RPMI8226 (cell line): ENCODE measurements at places on chromosomes 1 and 21.

GRCh38 chr1:226722240-226722900, 16.7 kb downstream of the ITPKB start:
- DNase-seq: no peak

GRCh38 chr1:172138634-172139033, 281.9 kb upstream of the C1orf105 start:
- no peak for DNase-seq

- DNase-seq: no peak
Observed at GRCh38 chr1:195075973-195076372, 1532.3 kb downstream of the KCNT2 start.

GRCh38 chr1:165424454-165425216, 20.3 kb downstream of the RXRG start:
- DNase-seq: no peak

DNA sequence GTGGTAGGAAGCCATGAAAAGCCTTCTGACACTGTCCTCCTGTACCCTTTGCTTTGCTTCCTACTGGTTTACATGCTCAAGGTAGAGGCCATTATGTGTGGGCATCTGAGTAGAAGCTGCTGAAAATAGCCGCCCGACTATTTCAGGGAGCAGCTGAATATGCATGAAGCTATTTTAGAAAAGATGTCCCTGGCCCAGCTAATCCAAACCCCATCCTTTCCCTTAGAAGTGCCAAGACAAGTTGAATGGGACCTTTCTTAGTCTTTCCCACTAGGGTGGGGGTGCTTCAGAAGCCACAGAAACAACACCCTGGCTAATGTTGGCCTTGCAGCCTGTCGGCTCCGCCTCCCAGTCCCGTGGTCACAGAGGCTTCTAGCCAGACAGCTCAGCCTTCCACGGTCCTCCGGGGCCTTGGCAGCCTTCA, 205.1 kb upstream of the EDN2 start:
- no peak for DNase-seq

DNA sequence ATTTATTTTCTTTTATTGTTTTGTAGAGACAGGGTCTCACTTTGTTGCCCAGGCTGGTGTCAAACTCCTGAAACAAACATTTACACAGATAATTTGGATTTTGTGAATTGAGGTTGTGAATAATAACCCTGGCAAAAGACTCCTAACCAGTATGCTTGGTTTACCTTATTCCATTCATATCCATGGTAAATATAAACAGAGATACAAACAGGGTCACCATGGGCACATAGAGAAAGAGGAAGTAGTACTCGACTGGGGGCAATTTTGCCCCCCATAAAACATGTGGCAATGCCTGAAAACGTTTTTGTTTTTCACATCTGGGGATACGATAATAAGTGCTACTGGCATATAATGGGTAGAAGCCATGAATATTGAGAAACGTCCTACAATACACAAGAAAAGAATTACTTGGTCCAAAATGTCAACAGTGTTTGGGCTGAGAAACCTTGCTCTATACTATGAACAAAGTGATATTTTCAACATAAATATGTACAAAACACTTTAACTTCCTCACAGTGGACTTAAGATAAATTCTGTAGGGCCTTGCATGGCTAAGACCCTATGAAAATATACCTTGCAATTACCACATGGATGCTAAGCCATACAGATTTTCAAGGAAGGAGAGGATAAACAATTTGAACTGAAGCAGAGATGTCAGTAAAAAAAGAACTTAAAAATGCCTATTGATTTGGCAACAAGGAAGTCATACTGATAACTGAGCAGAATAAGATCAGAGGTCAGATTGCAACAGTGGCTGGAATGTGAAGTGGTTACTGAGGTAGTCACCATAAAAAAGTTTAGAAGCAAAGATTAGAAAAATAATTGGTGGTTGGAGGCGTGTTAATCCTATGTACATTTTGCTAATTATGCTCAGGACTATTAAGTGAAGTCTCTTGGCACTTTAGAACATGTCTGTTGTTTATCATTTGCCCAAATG, 27.4 kb upstream of the ASPM start:
- DNase-seq: no peak

DNA sequence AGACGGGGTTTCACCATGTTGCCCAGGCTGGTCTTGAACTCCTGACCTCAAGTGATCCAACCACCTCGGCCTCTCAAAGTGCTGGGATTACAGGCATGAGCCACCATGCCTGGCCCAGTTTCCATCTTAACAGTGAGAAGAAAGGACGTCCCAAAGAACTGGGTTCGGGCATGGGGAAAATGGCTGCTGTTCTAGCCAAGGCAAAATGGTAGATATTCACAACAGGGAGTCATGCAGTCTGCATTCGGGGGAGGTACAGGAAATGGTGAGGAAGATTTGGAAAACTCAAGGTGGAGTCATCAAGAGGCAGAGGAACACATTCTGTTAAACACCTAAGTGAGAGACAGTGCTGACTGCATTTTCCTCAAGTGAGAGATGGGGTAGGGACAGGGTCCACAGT, 4.1 kb upstream of the ATP2B4 start:
- no peak for DNase-seq

GRCh38 chr1:67570486-67571143, 114.4 kb upstream of the GADD45A start:
- DNase-seq: no peak

GRCh38 chr1:172770071-172770470, 111.2 kb downstream of the FASLG start:
- no peak for DNase-seq
